ENCODE measurements at places on chromosomes 5 and 9. TPM values are rescaled to one million over a fixed set of nuclear protein-coding genes. Genes with fewer than 3 reads are reported as not detected.

- no peak for DNase-seq
Observed at GRCh38 chr9:133894377-133895321, 97.5 kb downstream of the VAV2 start.

- DNase-seq: no peak
Observed at GRCh38 chr5:32465076-32465475, 20.5 kb upstream of the ZFR start.

Gene CNTNAP3B
- total RNA-seq: 2.3 TPM

DNA sequence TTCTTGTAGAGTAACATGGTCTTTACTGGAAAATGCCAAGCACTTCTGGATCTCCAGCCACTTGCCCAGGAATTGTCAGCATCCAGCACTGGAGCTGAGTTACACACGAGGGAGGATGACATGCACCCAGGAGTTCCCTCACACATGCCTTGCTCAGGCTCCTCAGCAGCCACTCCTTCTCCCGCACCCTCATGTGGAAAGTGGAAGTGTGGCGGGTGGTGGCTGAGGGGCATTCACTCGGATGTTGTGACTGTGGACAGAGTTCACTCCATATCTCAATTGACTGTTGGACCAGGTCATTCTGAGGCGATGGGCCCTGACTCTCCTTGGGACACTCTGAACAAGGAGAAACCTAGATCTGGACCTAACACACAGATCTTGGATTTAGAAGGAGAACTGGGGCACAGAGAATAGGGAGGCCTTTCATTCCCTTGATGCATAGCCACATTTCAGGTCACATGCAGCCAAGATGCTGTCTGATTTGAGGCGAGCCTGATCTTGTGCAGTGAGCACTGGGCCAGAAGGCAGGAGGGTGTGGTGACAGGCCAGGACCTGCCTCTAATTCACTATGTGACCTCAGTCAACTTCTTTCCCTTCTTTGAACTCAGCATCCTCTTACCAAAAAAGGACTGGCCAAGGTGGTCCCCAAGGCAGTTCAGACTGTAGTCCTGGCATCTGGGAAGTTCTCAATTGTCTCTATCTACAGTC, 62.1 kb downstream of the CYSTM1 start:
- DNase-seq: no peak

Gene RPP25L
- 46.1 TPM for total RNA-seq

DNA sequence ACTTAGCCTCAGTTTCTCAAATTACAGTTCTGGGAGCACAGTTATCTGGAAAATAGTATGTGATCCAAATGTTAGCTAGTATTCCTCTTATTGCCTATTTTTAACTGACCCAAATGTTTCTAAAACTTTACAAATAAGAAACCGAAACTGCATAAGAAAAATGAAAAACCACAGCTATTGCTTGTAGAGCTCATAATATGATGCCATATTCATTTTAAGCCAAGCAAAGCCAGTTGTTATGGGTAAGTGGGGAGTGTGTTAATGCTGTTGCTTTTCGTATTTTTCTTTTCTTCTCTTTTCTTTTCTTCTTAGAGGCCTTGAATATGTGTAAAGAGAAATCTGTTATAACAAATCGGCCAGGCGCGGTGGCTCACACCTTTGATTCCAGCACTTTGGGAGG, 447.4 kb upstream of the TUSC1 start:
- no peak for DNase-seq

Gene STK32A
- 0.16 TPM for total RNA-seq

- DNase-seq: no peak
Observed at GRCh38 chr9:76032797-76033373, 142.4 kb downstream of the PCSK5 start.

GRCh38 chr5:102930244-102930643, 175.1 kb downstream of the PAM start:
- DNase-seq: no peak

- no peak for DNase-seq
Observed at GRCh38 chr9:106761493-106761892, 101.5 kb upstream of the ZNF462 start.

Gene EIF4E1B
- total RNA-seq: not detected

DNA sequence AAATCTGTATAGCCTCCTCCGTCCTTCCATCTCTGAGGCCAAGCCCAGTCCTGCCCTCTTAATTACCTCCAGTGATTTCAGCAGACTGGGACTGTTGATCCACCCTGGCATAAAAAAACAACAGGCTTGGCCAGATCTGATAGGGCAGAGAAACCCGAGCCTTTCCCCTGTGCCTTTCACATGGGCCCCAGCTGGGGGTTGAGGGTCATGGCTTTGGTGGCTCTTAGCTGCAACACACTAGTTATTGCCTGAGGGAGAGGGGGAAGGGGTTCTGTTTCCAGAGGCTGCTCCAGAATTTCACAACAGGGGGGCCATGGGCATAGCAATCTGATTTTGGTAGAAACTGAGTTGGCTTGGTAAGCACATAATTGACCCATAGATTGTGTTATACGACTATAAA, 21.2 kb upstream of the PANK3 start:
- DNase-seq: no peak

Gene IL31RA
- total RNA-seq: not detected

Gene RBM22
- total RNA-seq: 24.2 TPM

Gene ARL14EPL
- total RNA-seq: not detected

DNA sequence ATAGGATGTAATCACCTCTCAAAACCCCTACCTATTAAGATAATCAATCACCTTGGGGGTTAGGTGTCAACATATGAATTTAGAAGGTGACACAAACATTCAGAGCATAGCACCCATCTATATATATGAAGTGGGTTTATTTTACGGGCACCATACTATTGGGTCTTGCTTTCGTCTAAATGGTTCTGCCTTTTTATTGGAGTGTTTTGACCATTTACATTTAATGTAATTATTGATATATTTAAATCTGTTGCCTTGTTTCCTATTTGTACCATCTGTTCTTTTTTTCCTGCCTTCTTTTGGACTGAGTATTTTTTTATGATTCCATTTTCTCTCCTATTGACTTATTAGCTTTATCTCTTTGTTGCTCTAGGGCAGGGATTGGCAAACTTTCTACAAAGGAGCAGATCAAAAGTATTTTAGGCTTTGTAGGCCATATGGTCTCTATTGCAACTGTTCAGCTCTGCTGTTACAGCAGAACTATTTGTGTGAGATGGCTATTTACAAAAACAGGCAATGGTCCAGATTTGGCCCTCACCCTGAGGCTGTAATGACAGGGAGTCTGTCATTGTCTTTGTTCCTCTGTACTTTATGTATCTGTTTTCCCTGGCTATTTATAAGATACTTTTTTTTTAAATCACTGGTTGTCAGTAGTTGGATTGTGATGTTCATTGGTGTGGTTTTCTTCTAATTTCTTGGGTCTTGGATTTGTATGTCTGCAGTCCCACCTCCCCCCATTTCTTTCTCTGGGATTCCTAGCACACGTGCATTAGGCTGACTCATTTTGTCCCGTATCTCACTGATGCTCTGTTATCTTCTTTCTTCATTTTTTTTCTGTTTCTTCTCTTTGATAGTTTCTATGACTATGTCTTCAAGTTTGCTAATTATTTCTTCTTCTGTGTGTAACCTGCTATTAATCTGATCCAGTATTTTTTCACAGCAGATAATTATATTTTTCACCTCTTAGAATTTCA, 127.1 kb downstream of the DAB2IP start:
- DNase-seq: peak; percentile 13

Gene GABRA1
- total RNA-seq: not detected

Gene KCTD16
- 0.11 TPM for total RNA-seq

DNA sequence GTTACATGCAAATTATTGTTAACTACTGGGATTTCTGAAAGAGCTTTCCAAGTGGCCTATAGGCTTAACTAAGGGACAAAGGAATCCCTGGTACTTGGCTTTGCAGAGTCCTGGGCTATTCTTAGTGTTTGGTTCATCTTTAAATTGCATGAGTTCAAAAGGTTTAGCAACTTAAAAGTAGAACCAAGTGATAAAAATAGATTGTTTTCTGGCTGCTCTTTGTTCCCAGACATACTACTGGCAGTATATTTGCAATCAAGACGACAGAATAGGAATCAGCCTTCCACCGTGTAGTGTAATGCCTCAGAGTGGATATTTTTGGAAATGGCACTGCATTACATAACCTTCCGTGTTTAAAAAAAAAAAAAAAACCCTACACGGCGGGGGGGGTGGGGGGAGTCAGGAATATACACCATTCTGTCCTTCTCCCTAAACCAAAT, 1.0 kb downstream of the NREP start:
- no peak for DNase-seq

GRCh38 chr5:173718469-173718868, 102.0 kb upstream of the BOD1 start:
- DNase-seq: no peak

Gene SLC6A19
- not detected for total RNA-seq

Gene SPATA31D4
- not detected for total RNA-seq

DNA sequence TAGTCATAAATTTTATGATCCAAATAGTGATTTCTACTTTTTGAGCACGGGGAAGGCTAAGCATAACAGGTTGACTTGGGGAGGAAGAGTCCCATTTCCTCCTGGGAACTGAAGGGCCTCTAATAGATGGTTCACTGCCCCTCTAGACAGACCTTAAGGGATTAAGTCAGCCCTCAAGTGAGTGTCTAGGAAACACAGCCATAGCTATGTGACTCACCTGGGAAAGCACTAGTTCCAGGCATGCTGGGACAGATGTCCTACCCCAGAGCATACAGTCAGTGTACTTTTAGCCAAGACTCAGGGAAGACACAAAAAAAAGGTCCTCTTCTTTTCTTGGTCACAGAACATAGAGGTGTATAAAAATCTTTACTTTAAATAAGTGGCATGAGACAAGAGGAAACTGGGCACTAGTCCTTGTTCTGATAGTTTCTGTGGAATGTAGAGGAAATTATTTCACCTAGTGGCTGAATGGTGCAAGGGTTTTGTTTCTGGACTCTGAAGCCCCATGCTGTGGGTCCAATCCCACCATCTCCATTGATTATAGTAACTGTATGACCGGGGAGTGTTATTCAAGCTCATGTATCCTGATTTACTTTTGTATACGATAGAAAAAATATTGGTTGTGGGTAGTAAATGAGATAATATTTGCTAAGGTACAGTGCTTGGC, 86.0 kb downstream of the NREP start:
- no peak for DNase-seq

DNA sequence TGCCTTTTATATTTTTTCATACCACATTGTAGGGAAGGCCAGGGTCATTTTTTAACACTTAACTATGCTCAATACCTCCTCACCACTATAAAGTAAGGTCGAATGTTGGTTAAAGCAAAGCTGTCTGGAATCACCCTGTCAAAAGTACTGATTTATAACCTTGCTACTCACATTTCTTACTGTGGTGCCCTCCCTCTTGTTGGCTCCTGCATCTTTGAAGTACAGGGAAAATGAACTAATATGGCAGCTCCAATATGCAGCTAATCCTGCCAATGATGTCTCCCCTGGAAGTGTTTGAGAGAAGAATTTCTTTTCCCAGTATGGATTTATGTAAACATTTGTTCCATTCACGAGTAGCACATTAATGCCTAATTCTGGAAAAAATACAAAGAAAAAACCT, 108.4 kb upstream of the RPS23 start:
- no peak for DNase-seq

Gene ENG
- 133 TPM for total RNA-seq

Gene WDR38
- total RNA-seq: not detected

DNA sequence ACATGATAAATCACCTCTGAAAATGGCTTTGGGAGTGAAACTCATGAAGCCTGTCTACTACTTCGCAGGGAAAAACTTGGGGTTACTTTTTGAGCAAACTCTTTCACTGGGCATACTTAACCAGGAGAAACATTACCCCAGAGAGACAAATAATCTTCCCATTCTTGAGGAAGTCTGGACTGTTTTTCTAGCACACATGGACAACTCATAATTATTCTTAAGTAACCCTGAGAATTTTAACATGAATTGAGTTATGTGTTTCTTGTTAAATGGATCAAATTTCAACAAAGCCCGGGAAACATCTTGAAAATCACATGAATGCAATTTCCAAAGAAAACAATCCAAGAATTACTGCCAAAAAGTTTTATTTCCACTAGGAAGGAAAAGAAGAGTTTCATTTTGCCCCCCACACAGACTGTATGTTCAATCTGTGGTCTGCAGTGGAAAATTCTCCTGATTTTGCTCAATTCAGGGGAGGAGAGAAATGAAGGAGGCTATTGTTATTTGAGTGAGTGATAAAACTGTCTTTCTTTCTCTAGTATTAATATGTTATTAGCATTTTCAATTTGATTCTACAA, 564.8 kb upstream of the CLINT1 start:
- no peak for DNase-seq

Gene CBY3
- total RNA-seq: not detected

DNA sequence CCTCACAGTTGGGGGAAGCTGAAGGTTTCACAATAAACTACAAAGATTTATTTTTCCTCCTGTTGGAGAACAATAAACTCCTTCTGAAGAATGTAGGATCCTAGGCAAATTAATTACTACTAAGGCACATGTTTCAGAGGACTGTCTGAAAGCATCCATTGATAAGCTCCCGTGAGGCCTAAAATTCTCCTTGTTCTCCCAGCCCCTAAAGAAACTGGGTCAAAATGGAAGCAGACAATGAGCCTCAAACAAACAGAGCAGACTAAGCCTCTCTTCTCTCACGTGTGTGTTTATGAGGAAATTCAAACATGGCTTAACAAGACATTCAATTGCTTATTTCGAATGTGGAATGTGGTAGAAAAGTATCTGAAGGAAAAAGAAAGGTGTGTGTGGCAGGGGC, 249.0 kb downstream of the GLIS3 start:
- DNase-seq: no peak

- no peak for DNase-seq
Observed at GRCh38 chr5:55675119-55675518, 37.0 kb downstream of the SLC38A9 start.

DNA sequence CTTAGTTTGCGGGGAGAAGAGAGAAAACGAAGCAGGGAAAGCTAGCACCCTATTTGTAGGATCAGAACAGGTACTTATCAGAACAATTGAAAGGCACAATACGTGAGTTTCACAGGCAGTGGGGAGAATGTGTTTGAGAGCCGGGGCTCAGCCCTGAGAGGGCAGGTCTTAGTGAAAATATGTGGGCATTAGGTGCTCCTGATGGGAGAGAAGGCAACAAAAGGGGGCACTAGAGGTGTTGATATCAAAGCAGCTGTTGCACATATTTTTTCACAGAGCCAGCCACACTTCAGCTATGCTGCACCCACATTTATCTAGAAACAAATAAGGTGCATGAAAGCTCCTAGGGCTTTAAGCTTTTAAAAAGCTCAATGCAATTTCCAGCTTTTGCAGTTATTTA, 99.7 kb upstream of the MAN2A1 start:
- DNase-seq: no peak

Gene TMED7
- 99.1 TPM for total RNA-seq

Gene ZNF169
- 8.7 TPM for total RNA-seq

Gene OLFML2A
- 38.2 TPM for total RNA-seq

Gene C5
- total RNA-seq: 1.8 TPM

- no peak for DNase-seq
Observed at GRCh38 chr5:178113841-178114324, 551 bp downstream of the N4BP3 start.

DNA sequence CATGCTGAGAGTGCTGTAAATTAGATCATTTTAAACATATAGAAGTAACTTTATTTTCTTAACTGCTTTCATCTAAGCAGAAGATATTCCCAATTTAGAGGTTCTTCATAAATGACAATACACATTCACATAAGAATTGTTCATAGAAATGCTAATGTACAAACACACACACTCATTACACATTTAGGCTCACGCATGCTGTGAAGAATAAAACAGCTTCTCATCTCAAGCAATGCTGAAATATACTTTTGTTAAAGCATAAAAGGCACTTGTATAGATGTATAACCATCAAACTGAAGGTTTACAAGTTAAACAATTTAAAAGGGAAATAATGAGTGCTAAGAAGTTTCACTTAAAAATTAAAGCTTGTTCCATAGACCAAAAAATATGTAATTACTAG, 18.1 kb upstream of the FTMT start:
- no peak for DNase-seq

GRCh38 chr5:107457138-107457537, 213.6 kb downstream of the EFNA5 start:
- DNase-seq: no peak

Gene CATSPER3
- total RNA-seq: not detected

All from heart left ventricle (tissue), 16 donors.